ENCODE measurements at places on chromosomes 2 and 18.

- DNase-seq, result no peak
Observed at GRCh38 chr2:54504866-54505265, 48.7 kb downstream of the SPTBN1 start.

DNA sequence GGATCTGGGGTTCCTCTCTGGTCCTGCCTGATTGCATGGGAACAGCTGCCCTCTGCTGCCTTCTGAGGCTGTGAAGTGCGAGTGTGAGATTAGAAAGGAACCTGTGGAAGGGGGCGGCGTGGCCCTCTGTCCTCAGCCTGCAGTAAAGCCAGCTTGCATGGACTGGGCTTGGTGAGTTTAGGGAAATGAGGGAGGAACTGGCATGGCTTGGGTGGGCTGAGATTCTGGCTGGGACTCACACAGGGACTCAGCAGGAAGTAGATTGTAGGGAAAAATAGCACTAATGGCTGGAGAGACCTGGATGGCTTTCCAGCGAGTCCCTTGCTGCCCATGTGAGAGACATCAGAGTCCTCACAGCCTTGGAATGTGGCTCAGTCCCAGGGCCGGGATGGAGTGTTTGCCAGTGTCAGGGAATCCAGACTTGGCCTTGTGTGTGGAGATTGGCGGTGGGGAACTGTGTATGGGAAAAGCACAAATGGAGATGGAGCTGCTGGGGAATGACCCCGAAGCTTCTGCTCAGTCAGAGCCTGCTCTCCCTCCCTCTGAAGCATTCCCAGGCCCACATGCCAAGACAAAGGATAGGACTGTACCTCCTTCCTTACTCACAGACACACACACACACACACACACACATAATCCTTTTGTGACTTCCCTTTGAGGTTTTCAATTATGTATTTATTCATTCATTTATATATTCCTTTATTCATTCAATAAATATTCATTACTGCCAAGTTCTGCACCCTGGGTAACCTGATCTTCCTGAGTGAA lies 115.4 kb downstream of the ACAA2 start:
- peak; percentile 16 for DNase-seq

- DNase-seq, result no peak
Observed at GRCh38 chr2:66789741-66790140, 354.8 kb downstream of the MEIS1 start.

- no peak for DNase-seq
Observed at GRCh38 chr18:10713409-10713808, 187.6 kb downstream of the NAPG start.

GRCh38 chr2:43065871-43066270 lies 160.5 kb downstream of the ZFP36L2 start:
- no peak for DNase-seq
